Lower leg skin (tissue), 4 donors: ENCODE measurements at places on chromosomes 12 and 14. TPM values are rescaled to one million over a fixed set of nuclear protein-coding genes. Genes with fewer than 3 reads are reported as not detected.

DNA sequence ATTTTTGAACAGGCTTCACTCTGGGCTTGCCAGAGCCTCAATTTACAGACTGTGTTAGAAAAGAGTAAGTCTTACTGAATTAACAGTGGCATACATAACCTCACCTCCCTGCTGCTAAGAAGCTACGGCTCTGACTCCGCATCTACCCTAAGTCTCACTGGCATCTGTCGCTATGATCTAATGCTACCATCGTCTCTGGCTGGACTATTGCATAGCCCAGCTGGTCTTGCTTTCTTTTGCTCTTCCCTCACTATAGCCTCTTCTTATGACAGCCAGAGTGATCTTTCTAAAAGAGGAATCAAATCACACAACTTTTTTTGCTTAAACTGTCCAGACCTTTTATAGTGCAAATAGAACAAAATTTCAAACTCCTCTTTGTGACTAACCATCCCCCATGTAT is 81.1 kb downstream of the SLC24A4 start:
- DNase-seq = no peak

DNA sequence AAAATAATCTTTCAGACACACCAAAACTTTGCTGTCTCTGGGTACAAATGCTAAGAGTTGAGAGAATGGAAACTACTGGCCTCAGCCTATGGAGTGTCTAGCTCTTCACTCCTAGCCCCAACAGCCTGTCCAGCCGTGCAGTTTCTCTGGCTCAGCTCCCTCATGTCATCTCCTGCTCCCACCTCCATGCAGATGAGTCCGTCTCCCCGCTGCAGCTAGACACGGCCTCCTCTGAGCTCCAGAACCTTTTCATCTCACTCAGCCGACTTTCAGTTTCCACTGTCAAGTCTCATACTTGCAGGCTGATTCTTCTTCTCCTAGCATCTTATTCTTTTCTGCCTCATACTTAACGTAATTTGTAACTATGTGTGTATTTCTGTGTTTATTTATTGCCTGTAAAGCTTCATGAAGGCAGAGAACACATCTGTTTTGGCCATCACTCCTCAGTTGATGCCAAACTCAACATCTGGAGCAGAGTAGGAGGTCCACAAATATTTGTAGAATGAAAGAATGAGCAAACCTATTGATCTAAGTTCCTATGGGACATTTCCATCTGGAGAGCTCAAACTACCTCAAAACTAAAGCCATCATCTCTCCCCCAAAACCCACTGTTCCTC is 139.8 kb upstream of the PWP1 start:
- DNase-seq = no peak

GRCh38 chr12:89568484-89568883 is 42.6 kb upstream of the POC1B start:
- DNase-seq = no peak

DNA sequence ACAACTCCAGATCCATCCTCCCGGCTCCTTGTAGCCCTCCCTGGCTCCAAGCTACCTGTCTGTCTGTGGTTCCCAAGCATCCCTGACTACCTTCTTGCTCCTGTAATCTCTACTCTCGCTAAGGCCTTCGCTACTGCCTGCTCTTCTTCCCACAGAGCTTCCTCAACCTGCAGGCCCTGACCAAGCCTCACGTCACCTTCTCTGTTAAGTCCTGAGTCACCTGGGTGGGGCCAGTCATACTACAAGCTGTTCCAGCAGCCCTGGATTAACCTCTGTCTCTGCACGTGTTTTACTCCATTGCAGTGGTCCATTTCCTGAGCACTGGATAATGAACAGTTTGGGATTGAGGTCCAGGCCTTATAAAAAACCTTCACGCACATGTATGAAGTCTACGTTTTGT is 770.7 kb downstream of the BCL11B start:
- DNase-seq = peak; percentile 39

DNA sequence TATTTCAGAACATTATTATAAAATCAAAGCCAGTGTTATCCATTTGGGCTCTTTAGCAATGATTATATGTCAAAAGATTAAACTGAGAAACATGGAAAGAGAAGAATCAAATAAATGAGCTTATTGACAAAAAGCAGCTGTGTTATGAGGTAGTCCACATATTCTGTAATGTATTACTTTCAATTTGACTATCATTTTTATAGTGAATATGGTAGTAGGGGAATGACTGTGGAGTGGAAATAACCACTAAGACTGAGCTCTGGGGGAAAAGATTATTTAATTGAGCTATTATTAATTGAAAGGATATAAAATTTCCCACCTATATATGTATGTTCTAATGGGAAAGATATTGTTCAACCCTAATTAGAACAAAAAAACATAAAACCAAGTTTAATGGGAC is 381.3 kb downstream of the TMTC2 start:
- no peak for DNase-seq

The DMAC2L gene
- 14.0 TPM for total RNA-seq

The TOMM20L gene
- not detected for total RNA-seq

The DEPDC4 gene
- total RNA-seq = not detected

The OASL gene
- 0.39 TPM for total RNA-seq

The TAS2R30 gene
- total RNA-seq = 2.5 TPM
